ENCODE measurements at places on chromosomes 3 and 15.

DNA sequence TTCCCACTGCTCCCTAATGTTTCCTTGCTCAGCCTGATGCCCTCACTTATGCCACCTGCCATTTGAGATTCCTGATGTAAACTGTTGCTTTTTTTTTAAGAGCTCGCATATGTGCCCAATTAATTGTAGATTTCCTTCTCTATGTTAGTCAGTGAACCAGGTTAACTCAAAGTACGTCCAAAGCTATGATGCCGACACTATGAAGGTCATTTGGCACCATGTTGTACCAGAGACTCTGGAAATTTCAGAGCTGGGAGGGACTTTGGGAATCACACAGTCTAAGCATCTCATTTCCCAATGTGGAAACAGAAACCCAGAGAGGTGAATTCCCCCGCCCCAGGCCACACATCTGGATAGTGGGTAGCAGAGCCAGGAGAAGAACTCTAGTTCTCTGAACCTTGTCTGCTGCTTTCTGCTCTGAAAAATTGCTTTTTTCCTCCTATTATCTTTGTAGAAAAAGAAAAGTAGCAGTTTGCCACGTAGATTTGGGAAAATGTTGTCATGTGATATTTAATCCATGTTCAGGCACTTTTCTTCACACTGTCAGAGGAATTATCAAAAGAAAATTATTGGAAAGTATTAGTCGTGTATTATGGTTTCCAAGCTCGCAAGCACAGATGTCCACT, 38.5 kb upstream of the TNFAIP8L3 start:
- DNase-seq, result no peak

DNA sequence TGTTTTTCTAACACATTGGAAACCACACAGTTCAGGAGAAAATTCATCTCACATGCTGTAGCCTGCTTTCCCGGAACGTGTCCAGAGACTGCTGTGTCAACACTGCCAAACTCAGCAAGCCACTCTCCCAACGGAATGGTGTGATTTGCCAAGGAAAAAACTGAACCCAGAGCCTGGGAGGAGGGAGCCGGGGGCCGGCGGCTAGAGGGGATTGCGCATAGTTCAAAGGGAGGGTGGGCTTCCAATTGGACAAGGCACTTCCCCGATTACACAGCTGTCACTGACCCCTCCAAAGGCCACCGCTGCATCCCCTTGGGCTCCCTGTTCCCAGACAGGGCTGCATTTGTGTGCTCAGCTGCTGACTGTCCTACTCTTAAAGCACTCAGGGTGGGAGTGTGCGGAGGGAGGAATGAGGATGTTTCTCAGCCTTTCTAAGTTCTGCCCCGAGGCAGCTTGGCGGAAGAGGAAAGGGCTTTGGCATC, 256.2 kb downstream of the ZNF621 start:
- no peak for DNase-seq

- no peak for DNase-seq
Observed at GRCh38 chr3:25177041-25177440, 251.0 kb upstream of the RARB start.

DNA sequence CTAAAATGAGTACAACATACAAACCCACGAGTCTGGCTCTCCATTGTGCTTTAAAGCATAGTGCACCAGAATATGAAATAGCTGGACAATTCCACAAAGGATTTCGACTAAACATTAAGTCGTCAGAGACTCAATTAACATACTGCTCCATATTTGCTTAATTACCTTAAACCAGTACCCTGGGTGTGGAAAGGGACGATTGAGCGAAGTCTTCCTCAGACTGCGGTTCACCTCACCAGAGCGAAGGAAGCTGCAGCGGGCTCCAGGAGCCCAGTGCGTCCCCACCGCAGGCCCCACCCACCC, 218 bp upstream of the TRPC1 start:
- DNase-seq, result no peak

- DNase-seq, result no peak
Observed at GRCh38 chr3:36380221-36381031, at the start of gene STAC. Gene STAC (plus strand): TSS chr3:36380504. CDS start chr3:36380644, 140 bp downstream.

- no peak for DNase-seq
Observed at GRCh38 chr15:83284559-83285283, at the start of gene BNC1. Gene BNC1 (minus strand): TSS chr15:83284664. CDS start chr15:83284628, 36 bp downstream.

- no peak for DNase-seq
Observed at GRCh38 chr15:88663141-88663621, 24.4 kb downstream of the ISG20 start.

DNA sequence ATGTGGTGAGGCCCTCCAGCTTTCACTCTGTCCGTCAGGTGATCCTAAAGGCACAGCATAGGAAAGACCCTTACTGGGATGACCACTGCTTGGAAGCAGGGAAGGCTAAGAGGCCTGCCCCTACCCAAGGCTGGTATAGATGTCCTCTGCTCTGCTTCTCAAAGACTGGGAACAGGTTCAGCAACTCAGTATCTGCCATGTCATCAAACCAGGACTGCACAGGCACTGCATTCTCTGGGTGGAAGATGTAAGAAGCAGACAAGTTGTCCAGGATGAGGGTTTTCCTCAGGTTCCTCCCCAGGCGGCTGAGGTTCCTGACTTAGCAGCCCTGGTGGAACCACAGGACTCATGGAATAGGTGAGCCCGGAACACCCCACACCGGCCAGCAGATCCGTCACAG, 4.7 kb downstream of the FAM98B start:
- no peak for DNase-seq

DNA sequence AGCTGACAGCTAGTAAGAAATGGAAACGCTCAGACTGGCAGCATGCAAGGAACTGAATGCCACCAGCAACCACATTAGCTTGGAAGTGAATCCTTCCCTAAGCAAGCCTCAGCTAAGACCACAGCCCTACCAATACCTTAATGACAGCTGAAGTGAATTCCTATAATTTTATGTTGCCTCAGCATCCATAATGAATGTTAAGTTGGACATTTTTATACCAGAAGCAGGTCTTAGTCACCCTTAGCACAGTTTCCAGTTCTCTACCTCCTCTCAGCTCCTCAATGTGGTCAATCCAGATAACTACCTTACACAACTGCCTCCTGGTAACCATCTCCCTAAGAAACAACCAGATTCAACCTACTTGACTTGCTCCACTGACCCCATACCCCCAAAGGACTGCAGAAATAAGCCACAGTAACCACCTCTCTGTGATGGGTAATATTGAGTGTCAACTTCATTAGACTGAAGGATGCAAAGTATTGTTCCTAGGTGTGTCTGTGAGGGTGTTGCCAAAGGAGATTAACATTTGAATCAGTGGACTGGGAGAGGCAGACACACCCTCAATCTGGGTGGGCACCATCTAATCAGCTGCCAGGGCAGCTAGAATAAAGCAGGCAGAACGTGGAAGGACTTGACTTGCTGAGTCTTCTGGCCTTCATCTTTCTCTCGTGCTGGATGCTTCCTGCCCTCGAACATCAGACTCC, 33.5 kb downstream of the NEDD4 start:
- no peak for DNase-seq

DNA sequence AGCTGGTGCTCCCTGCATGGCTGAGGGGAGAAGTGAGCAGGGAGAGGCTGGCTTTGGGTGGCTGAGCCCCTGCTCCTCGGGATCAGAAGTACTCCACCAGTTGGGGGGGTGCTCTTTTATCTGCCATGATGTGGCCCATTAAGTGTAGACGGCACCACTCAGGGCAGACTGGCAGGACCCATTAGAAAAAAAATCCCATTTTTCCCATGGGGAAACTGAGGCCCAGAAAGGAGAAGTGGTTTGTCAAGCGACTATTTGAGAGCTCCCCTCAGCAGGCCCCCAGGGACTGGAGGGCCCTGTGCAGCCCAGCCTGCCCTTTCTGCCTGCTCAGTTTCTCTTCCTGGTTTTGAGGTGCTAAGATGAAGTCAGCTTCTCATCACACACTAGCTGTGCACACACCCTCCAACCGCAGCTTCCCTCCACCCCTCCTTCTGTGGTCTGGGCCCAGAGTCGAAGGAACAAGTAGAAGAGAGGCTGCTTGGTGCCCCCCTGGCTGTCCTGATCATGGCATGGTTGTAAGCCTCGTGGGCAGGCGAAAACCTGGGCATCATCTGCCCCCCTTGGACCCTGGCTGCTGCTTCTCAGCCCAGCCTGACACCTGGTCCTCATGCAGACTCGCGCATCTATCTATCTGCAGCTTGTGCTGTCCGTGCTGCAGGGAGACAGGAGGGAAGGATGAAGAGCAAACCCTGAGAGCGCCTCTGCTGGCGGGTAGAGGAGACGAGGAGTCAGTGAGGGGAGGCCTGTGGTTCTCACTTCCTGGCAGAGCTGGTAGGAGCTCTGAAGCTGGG, 5.6 kb downstream of the CSK start:
- peak; percentile 57 for DNase-seq

- no peak for DNase-seq
Observed at GRCh38 chr15:77975332-77976094, 102.0 kb downstream of the TBC1D2B start.

DNA sequence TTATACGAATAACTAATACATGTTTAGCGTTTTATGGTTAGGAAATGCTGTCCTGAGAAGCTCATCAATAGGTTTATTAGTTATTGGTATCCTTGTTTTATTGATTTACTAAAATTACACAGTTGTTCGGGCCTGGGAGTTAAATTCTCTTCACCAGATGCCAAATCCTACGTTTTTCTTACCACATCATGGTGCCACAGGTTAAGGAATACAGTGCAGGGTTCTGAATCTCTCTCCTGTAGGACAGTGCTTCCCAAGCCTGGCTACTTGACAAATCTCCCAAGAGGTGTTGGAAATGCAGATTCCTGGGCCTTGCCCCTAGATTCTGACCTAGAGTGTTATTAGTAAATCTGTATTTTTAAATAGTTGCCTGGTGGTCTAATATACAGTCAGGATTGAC, 273.4 kb upstream of the LRRFIP2 start:
- DNase-seq, result no peak

GRCh38 chr3:38032328-38032865, 3.0 kb upstream of the PLCD1 start:
- no peak for DNase-seq

GRCh38 chr3:139292192-139292591, 51.6 kb upstream of the MRPS22 start:
- no peak for DNase-seq
